ENCODE measurements at places on chromosomes 3 and 15. TPM values are rescaled to one million over a fixed set of nuclear protein-coding genes. Genes with fewer than 3 reads are reported as not detected.

DNA sequence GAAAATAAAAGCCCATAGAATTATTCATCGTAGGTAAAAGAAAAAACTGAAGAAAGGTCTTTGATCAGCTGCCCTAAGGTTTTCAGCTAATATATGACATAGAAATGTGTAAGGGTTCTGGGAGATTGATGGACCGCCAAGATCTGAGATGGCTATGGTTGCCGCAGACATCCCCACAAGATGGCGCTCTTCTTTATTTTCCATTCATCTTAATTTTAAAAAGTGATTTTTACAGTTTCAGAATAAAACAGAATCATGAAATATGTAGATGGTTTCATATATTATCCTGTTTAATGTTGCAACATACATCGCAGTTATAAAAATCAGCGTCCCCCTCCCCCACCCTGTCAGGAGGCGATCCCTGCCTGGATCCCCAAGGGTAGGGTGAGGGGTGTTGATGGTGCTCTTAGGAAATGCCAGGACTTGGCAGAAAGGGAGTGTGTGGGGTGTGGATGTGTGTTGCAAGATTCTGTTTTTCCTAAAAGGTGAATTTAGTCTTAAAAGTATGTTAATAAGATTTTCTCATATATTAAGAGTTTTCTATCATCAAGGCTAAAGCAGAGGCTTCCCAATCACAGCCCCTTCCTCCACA lies 68.8 kb downstream of the ANXA2 start:
- DNase-seq, result no peak

DNA sequence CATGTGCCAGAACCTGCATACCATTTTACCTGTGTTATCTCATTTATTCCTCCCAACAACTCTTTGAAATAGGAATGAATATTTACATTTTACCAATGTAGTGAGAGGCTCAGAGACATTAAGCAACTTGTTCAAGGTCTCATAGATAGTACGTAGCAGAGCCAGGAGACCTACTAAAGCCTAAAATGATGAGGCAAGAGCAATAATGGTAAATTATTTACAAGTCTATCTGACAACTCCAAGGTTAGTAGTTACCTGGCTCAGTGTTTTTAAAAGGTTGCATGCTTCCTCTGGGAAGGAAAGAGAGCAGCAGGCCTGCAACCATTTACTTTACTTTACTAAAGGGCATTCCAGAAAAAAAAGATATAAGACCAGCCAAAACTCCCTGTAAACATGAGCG lies 103.0 kb downstream of the CFAP20DC start:
- DNase-seq, result no peak

DNA sequence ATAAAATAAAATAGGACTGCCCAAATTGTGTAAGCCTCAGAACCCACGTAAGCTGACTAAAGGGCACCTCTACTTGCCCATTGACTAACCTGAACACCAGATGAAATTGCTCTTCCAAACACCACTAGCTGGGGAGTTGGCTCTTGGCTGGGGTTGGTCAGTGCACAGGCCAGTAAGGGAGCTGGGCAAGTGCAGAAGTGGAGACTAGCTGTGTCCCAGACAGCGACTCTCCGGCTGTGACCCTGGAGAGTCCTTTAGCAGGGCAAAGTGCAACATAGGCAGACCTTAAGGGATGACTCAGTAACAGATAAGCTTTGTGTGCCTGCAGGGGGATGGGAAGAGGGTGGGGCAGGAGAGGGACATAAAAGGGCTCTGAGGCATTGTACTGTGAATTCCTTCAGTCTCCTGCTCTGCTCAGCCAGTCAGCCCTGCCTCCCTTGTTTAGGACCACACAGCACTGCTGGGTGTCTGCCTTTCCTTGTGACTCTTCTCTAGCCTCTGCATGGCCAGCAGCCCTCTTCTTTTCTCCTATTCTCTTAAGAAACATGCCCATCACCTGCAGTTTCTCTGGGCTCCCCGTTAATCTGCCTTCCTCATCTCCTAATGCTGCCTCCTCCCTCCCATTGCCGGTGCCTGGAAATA lies 13.2 kb downstream of the NR1I2 start:
- no peak for DNase-seq

DNA sequence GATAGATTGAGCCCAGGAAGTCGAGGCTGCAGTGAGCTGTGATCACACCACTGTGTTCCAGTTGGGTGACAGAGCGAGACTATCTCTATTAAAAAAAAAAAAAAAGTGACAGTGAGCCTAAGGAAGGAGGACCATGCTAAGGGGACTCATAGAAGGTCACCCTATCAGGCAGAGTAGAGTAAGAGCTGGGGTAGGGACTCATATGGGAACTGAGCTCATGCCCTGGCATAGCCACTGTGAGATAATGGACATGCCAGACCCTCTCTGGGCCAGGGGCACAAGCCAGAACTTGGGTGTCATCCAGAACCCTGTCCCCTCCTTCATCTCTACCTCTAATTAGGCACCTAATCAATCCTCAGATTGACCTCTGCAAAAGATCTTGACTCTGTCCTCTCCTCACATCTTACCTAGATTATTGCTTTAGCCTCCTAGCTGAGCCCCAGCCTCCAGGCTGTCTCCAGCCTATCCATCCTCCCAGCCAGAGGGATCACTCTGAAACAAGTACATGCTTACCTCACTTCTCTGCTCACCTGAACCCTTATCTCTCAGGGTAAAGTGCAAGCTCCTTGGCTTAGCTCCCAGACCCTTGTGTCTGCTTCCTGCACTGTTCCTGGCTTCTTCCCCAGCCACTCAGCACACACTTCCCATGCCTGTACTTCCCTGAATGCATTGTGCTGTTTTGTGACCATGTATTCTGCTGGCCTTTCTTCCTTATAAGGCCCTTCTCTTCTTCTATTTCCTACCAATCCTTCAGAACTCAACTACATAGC lies 76.4 kb downstream of the DAPK2 start:
- no peak for DNase-seq

- no peak for DNase-seq
These were observed 10.6 kb downstream of the CHCHD4 start for GRCh38 chr3:14113965-14114635.

DNA sequence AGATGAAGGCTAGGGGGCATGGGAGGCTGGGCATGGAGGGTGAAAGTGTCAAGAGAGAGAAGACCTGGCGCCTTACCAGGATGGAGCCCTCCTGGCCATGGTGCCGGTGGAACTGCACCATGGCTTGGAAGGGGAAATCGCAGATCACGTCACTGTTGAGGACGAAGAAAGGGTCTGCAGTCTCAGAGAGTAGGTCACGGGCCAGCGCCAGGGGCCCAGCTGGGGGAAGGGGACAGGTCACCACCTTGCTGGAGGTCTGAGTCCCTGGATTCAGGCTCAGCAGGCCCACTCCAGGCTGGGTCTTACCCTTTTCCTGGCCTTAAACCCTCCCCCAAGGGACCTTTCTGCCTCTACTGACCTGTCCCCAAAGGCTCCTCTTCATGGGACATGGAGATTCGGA lies 855 bp downstream of the GMPPB start:
- no peak for DNase-seq

- DNase-seq, result no peak
These were observed 21.5 kb upstream of the TIMP4 start for GRCh38 chr3:12180218-12180617.

CTXN2 gene
- not detected for total RNA-seq

C3orf38 gene
- total RNA-seq, result 24.4 TPM

SLC9C1 gene
- not detected for total RNA-seq

SNTN gene
- total RNA-seq, result not detected

GOLGA6L4 gene
- 0.80 TPM for total RNA-seq

Measured in activated naive CD4-positive, alpha-beta T cell treated with anti-CD3 and anti-CD28 coated beads, Interleukin-2, amount 50 U/mL, for 72 hours (primary cell).